ENCODE measurements at places on chromosomes 16 and 17. TPM values are rescaled to one million over a fixed set of nuclear protein-coding genes. Genes with fewer than 3 reads are reported as not detected.

Gene RNF112
- total RNA-seq: 0.96 TPM

Gene HYDIN
- 0.22 TPM for total RNA-seq

Gene KRTAP3-1
- not detected for total RNA-seq

Gene PLXDC1
- total RNA-seq: 1.9 TPM

Gene MT1A
- total RNA-seq: not detected

Gene CLEC19A
- total RNA-seq: not detected

Gene WFIKKN2
- not detected for total RNA-seq

Gene MYH11
- total RNA-seq: not detected

Gene KRT33B
- total RNA-seq: not detected

Gene SLC6A2
- not detected for total RNA-seq

Gene CLEC3A
- not detected for total RNA-seq

Gene TAX1BP3
- total RNA-seq: 28.4 TPM

Gene KIF18B
- 55.2 TPM for total RNA-seq

Gene CD300LF
- not detected for total RNA-seq

Gene XYLT1
- total RNA-seq: 41.7 TPM

Gene CCL17
- 0.56 TPM for total RNA-seq

Gene SLC35G6
- not detected for total RNA-seq

Measured in T-helper 1 cell treated with Interleukin-12 subunit alpha and Interleukin-12 subunit beta and Interleukin-4 antibody, amounts not matched to agents 30 ng/mL and 1 ng/mL, for 36 hours (primary cell).